ENCODE measurements at places on chromosomes 4 and X.

GRCh38 chr4:20254511-20255250 is 3.0 kb downstream of the SLIT2 start:
- no peak for DNase-seq

DNA sequence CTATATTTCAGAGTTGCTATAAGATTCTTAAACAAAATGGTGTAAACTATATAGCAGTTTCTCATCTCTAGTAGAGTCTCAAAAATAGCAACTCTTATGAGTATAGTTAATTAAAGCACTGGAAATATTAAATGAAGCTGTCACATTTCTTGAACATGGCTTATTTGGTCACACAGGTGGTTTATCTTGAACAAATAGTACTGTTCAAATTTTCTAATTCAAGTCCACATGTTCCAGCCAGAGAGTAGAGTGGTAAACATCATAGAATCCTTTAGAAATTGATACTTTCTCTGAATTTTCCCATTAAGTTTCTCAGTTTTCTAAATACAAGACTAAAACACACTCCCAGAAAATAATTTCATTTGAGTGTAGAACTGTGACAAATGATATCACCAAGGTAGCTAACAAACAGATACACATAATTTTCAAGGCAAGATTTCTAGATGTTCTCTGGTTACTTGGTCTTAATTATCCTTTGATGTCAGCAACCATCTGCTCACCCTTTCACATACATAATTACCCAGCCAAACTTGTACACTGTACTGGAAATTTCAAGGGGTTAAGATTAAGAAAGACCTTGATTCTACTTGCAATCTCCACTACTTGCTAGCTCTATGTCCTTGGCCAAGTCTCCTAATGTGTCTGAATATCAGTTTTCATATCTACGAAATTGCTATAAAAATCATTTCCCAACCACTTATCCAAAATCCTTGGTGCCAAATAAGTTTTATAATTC is 24.3 kb upstream of the PAK3 start:
- no peak for DNase-seq

GRCh38 chrX:65688403-65688871 is 21.0 kb downstream of the MSN start:
- no peak for DNase-seq

GRCh38 chr4:29336861-29337260 is 1383.3 kb upstream of the PCDH7 start:
- DNase-seq = no peak

GRCh38 chr4:147754037-147754445 is 22.2 kb downstream of the ARHGAP10 start:
- DNase-seq = no peak

- DNase-seq = no peak
Measured at GRCh38 chr4:67897686-67898085, 13.9 kb upstream of the TMPRSS11D start.

DNA sequence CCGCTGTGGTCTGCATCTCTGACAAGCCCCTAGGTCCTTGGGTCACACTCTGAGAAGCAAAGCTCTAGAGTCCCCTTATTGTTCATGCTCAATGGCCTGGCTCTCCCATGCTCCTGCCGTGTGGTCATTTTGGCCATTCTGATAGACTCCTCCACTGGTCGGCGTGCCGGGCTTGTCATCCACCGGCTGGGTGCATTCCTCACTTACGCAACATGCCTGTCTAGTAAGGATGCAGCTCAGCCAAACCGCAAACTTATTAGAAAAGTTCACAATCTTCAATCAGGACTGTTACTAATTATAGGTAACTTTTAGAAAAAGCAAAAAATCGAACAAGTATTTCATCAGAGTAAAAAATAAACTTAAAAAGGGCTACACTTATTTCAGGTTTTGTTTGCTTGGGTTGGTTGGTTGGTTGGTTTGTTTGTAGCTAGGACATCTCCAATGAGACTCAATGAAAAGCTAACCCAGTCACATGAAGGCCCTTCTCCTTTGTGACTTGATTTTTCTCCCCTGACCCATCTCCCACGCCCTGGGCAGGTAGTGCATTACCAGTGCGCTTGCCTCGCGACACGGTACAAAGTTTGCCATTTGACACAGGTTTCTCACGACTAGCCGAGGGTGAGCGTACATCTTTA is 41.0 kb downstream of the IRF2 start:
- no peak for DNase-seq

Measured in naive thymus-derived CD8-positive, alpha-beta T cell (primary cell).